ENCODE measurements at places on chromosomes 3 and 15.

- DNase-seq: peak; percentile 72
These were observed 21.9 kb upstream of the CP start for GRCh38 chr3:149243540-149243939.

- no peak for DNase-seq
These were observed 44.0 kb upstream of the CGNL1 start for GRCh38 chr15:57332326-57332725.

DNA sequence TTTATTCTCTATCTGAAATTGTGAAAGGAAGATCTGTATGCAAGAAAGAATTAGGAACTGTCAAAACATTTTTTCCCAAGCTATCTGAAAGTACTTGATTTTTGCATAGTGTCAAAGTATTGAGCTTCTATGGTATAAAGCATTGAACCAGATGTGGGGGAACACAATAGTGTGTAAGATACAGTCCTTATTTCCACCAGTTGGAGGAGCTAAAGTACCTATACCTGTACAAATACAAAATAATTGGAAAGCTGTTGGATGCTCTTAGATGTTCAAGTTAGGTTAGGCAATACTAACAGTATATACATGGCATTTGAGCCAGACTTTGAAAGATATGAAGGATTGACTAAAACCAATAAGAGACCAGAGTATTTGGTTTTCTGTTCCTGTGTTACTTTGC lies 148.4 kb downstream of the B3GALNT1 start:
- peak; percentile 48 for DNase-seq

DNA sequence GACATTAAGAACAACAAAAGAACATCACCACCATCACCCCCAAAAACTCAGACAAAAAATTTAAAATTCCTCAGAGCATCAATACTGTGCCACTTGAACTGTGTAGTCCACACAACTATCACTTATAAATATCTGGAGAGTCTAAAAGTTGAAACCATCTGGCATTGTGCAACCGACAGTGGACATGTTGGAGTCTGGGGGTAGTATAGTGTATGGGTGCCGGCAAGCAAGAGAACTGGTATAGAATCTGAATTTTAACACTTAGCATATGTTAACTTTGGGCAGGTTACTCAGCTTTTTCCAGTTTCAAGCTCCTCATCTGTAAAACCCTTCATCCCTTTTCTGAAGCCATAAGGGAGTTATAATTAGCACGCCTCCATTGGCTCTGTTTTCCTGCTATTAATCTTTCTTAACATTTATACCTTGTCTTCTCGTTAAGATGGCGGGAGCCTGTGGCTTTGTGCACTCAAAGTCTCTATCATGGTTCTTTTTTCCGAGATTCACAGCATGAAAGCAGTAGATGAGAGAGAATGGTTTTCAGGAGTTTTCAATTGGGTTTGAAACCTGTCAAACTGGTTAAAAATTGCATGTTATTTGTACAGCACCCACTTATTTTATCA lies 255.7 kb upstream of the TBL1XR1 start:
- no peak for DNase-seq

- peak; percentile 3 for DNase-seq
These were observed 922 bp downstream of the RAB11A start for GRCh38 chr15:65869954-65870871.

- no peak for DNase-seq
These were observed 61.1 kb downstream of the ZNF445 start for GRCh38 chr3:44416031-44417030.

- DNase-seq: peak; percentile 40
These were observed 13.1 kb upstream of the CP start for GRCh38 chr3:149234671-149235245.

DNA sequence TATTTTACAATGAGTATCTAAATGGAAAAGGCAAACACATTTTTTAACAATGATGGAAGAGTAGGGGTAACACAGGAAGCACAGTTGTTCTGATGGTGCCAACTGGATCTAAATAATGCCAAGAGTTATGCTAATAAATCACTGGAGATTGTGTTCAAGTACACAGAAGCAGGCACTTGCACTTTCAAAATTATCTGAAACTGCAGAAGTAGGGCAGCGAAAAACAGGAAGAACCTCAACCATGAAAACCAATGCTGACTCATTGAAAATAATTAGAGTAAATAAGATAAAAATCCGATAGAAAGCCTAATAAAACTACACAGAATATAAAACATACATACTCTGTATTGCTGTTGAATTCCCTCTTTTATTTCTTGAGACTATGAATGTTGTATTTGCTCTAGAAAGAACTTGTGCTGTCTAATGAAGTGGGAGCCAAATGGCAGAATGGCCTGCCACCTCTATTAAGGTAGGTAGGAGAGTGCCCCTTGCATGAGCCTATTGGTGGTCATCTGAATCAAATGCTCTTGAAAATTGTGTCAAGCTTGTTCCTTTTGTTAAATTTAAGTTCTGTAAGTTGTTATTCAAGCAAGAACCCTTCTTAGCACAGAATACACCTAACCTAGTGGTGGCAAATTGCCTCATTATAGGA lies 93.7 kb downstream of the ABI3BP start:
- DNase-seq: peak; percentile 19

GRCh38 chr15:68106656-68107055 lies 52.5 kb downstream of the PIAS1 start:
- DNase-seq: no peak

DNA sequence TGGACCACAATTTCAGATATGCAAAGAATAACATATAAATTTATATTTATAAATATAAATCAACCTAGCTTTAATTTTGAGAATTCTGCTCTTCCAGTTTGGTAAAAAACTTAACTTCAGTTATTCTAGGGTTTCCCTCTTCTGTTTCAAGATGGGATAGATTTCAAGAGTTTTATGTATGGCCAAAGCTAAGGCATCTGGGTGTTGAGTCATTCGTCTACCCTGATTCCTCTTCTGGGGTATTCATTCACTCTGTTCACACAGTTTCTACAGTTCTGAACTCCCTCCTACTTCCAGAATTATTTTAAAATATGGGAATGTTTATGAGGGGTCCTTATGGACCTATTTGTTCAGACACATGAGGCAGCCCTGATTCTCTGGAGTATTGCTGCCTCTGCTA lies 4.2 kb upstream of the FGF7 start:
- DNase-seq: no peak

DNA sequence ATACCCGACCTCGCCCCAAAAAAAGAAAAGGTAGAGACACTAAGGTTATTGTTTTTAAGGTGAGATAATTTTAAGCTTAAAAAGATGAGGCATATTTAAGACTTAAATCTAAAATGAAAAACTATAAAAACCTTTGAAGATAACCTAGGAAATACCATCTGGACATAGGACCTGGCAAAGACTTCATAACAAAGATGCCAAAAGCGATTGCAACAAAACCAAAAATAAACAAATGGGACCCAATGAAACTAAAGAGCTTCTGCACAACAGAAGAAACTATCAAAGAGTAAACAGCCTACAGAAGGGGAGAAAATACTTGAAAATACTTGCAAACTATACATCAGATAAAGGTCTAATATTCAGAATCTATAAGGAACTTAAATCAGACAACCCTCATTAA lies 80.9 kb downstream of the TMCC1 start:
- DNase-seq: no peak

GRCh38 chr3:35965908-35966307 lies 326.6 kb downstream of the ARPP21 start:
- DNase-seq: peak; percentile 5

GRCh38 chr3:4284865-4285264 lies 18.3 kb upstream of the SETMAR start:
- DNase-seq: no peak

GRCh38 chr3:88879905-88880304 lies 227.5 kb upstream of the EPHA3 start:
- no peak for DNase-seq

DNA sequence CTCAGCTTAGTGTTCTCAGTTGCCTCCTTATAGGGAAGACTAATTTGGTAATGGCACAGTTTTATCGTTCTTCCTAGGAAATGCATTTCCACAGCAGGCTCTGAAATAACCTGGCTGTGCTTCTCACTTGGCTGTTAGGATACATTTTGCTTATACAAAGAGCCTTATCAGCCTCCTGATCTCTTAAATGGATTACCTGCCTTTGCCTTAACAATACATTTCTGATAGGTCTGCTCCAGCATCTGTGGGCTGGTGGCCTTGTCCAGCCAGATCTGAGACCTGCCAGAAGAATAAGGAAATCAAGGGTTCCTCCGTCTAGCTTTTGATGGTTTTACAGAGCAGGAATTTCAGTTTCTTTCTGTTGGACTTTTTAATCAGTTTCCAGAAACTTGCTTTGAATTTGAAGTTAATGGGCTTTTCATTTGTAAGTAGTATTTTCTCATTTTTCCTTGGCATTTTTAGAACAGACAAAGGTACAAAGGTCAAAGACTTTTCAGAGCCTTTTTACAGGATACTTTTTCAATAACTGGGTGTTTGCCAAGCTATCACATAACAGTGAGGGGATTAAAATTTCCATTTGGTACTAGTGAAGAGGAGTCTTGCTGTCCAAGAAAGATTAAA lies 116.3 kb downstream of the AKAP13 start:
- no peak for DNase-seq

DNA sequence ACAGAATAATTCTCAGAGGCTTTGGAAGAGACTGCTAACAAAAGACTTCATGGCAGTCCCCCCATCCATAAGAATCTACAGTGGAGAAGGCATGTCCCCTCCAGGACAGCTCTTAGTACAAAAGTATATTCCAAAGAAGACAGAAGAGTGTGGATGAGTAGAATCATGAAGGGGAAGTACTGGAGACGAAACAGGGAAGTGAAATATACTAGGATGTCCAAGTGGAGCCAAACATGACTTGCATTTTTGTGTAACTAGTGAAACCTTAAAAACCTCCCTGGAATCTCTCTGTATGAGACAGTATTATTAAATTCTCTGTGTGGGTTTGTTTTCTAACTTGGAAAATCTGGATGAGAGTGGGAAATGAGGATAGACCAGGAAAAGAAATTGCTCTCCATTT lies 312.4 kb downstream of the RSL24D1 start:
- peak; percentile 82 for DNase-seq

DNA sequence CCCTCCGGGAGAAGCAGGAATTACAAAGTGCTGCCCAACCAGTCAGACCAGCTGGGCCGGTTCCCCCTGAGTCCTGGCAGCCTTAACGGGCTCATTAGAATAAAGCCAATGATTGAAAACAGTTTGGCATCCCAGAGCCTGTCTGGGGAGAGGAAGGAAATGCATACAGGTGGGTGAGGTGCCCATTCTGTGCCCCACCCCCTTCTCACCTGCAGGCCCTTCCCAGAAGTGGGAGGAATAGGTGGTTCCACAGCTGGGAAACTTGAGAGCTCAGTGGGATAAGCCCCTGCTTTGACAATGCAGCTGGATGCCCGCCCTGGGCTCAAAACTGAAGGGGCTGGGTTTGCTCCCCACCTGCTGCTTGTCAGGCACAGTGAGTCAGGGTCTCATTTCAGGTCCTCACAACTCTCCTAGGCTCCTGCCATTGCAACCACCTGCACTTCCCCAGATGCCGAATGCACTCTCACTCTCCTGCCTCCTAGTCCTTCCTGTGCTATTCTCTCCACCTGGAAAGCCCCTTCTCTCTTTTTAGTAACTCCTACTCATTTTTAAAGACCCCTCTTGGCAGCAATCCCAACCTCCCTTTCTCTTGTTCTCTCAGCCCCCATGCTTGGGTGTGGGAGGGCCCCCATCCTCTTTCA lies 5.5 kb upstream of the BUB1B start:
- DNase-seq: no peak

DNA sequence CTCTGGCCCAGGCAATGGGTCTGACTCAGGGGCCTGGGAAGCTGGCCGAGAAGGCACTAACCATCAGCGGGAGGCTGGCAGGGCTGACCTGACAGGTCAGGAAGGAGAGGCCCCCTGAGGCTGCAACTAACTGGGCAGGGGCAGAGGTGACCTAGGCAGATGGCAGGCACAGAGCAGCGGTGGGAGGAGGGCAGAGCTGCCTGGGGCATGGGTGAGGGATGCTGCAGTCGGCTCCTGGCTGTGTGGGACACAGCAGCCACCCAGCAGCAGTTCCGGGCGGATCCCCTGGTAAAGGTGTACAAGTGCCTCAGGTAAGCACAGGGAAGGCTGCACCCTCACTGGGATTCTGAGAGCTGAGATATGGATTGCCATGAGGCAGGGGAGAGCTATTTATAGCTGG lies 236.1 kb downstream of the OCA2 start:
- DNase-seq: no peak

- no peak for DNase-seq
These were observed 12.5 kb downstream of the SPINK8 start for GRCh38 chr3:48320996-48321395.

- no peak for DNase-seq
These were observed 8.1 kb downstream of the SEMA7A start for GRCh38 chr15:74425630-74426029.

- no peak for DNase-seq
These were observed 45.8 kb downstream of the MITF start for GRCh38 chr3:69784954-69785514.

DNA sequence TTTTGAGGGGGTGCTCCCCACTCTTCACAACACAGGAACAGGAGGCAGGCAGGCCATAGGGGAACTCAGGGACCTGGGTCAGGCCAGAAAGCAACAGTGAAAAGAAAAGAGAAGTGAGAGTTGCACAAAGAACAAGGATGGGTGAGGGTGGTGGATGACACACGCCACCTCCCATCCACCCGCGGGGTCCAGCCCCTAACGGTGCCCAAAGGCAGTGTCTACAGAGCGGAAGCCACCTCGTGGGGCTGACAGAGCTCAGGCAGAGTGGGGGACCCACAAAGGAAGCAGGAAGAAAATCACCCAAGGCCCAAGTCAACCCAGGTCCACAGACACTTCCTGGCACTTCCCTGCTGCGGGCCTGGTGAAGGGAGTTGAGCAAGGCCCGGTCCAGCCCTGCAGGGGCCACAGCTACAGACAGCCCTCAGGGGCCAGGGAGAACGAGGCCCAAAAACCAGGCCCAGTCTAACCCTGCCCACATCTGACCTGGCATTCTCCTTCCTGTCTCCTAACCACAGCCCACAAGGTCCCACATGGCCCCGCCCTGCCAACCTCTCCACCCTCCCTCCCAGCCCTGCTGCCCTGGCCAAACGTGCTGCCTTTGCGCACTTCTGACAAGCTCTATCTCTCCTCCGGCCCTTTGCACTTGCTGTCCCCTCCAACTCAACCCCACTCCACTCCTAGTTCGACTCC lies 5.9 kb downstream of the NUP210 start:
- peak; percentile 99 for DNase-seq

GRCh38 chr3:181623924-181624694 lies 87.6 kb upstream of the SOX2 start:
- DNase-seq: no peak

GRCh38 chr3:188840290-188840689 lies 331.5 kb upstream of the TPRG1 start:
- no peak for DNase-seq

DNA sequence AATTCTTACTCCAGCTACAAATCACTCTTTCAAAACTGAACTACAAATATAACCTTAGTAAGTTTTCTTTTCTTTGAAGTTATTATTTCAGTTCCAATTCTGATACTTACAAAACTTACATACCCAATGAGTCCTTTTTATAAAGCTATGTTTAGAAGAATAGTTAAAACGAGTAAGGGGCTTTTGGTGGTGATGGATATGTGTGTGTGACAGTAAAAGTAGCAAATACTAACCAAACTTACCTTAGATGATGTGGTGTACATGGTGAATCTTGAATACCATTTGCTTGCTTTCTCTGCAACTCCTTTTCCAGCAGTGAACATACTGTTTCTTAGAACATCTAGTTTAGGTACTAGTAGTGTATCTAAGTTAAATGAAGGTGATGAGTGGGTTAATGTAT lies 68.4 kb downstream of the SLC24A1 start:
- no peak for DNase-seq

Data from MV-4-11 (cell line).